ENCODE measurements at places on chromosomes 1 and 21.

DNA sequence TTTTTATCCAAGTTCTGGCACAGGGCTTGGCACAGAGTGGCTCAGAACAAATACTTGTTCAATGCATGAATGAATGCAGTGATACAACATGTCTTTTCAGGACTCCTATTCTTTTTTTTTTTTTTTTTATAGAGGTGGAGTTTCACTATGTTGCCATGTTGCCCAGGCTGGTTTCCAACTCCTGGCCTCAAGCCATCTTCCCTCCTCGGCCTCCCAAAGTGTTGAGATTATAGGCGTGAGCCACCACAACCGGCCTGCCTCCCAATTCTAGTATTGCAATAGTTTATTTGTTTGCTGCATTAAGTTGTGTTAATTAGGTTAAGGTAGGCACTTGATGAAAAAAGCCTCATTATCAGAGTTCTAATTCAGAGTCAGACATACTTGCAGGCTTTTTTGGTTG is 17.9 kb downstream of the UBE4B start:
- DNase-seq = no peak

DNA sequence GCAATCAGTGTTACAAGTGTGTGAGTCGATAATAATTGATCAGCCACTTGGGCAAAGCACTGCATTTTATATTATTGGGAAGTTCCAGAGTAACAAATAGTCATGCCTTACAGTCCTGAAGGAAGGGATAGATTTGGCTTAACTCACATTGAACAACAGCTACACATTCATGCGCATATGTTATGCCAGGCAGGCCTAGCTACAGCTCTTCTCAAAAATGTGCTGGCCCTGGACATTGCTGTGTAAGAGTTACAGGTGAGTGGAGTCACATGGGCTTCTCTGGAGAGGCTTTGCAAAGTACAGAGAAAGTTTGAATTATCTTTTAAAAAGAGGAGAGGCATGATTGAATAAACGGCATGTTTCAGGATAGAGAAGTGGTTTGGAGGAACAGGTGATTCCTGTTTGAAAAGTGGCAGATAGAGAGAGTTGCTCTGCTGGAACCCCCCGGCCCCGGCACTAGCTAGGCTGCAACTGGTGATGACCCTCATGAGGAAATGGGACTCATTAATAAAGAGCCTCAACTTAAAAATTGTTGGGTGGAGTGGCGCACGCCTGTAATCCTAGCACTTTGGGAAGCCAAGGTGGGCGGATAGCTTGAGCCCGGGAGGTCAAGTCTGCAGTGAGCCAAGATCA is 200.6 kb downstream of the CRB1 start:
- no peak for DNase-seq

GRCh38 chr1:77534456-77534855 is 148.0 kb downstream of the ZZZ3 start:
- peak; percentile 48 for DNase-seq

- DNase-seq = no peak
Observed at GRCh38 chr1:177309880-177310279, 139.1 kb downstream of the BRINP2 start.

DNA sequence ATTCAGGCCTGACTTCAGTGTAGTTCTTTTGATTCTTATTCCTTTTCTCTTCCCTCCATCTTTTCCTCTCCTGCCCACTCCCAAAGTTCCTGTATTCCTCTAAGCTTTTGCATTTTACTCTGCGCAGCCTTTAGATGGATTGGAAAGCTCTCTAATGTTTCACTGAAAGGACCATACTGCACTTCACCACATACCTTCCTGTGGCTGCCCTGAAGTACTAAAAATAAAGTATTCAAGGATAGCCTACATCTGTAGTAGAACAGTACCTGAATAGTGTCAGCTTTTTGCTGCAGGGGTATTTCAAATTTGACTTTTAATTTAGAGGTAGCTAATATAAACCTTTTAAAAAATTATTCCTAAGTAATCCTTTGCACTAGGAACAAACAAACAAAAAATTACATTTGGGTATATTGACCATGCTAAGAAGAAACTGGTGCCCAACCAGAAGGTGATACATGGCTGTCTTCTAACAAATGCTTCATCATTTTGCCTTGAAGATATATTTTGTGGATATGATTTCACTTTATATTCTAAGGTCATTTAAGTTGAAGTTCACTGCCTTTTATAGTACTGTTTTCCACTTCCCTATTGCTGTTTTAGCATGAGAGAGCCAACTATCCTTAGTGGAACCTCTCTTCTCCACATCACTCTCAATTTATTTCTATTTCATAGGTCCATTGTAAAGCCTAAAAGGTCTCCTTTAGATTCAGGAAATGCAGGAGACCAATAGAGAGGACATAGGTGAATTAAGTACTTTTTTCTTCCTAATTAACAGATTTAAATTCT is 22.8 kb downstream of the FAM20B start:
- DNase-seq = no peak

DNA sequence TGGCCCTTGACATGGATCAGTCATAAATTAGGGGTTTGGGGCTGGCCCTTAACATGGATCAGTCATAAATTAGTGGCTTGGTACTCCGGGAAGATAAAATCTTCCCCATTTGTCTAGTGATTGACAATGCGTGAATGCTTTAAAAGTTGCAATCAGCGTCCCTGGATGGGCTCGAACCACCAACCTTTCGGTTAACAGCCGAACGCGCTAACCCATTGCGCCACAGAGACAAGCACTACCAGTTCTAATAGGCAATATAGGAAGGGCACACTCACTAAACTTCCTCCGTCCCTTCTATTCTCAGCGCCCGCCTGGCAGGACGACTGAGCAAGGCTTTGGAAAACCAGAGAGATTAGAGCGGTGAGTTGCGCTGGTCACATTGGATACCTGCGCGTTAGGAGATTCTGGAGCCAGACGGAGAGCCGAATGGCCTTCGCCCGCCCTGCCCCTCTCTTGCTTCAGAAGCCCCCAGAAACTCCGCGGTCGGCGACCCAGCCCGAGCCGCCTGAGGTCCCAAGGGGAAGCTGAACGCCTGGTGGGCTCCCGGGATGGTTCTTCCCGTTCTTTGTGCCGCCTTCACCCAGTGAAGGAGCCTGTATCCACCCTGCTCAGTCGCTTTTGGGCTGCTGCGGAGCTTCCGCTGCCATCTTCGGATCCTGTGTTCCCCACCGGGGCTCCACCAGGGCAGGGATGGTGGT is 235.9 kb downstream of the FAM72C start:
- DNase-seq = no peak

- DNase-seq = no peak
Observed at GRCh38 chr1:163896001-163896400, 574.2 kb downstream of the NUF2 start.

- no peak for DNase-seq
Observed at GRCh38 chr1:152182944-152183361, 23.9 kb upstream of the RPTN start.

- no peak for DNase-seq
Observed at GRCh38 chr1:22903113-22903512, 69.6 kb downstream of the LACTBL1 start.

DNA sequence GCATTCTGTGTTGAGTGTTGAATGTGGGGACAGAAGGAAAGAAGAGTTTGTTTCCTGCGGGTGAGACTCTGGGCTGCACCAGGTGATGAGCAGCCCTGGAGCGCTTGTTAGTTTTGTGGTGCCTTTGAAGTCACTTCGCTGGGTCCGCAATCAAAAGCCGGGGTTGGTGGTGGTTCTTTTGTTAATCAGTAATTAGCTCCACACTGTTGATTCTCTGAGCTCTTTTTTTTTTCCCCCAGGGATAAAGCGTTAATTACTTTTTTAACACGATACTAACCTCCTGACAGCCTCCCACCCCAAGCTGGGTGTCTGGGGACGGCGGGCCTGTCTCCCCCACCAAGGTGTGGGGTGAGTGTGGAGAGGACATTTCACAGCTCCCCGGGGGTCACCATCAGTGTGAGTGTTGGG is 56.6 kb downstream of the AGPAT3 start:
- no peak for DNase-seq

- no peak for DNase-seq
Observed at GRCh38 chr1:200454425-200454824, 44.6 kb upstream of the ZNF281 start.

DNA sequence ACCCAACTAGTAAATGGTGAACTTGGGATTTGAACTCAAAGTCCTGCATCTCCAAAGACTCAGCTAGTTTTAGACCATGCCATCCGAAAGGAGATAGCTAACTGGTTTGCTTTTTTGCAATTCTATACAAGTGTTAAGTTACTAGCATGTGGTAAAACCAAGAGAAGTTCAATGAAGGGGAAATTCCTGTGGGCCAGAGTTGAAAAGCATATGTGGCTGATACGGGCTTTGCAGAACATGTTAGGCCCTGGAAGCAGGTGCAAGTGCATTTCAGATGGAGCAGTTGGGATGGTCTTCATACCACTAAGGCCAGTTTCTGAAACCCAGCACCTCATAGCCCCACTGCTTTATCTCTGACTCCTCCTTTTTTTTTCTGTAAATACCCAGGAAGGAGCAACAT is 620.9 kb downstream of the PLPP3 start:
- no peak for DNase-seq

GRCh38 chr1:9295884-9296283 is 3.2 kb downstream of the SPSB1 start:
- DNase-seq = no peak

DNA sequence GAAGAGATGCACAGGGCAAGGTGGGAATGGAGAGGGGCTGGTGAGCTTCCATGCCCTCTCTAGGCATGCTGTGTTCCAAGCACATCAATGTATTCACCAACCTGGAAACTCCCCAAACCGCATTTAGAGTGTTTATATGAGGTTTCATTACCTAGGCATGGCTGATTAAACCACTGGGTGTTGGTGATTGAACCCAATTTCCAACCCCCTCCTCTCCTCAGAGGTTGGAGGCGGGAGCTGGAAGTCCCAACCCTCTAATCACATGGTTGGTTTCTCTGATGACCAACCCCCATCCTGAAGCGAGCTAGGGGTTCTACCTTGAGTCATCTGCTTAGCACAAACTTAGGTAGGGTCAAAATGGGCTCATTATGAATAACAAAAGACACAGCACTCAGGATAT is 3.0 kb upstream of the PPIE start:
- DNase-seq = no peak

DNA sequence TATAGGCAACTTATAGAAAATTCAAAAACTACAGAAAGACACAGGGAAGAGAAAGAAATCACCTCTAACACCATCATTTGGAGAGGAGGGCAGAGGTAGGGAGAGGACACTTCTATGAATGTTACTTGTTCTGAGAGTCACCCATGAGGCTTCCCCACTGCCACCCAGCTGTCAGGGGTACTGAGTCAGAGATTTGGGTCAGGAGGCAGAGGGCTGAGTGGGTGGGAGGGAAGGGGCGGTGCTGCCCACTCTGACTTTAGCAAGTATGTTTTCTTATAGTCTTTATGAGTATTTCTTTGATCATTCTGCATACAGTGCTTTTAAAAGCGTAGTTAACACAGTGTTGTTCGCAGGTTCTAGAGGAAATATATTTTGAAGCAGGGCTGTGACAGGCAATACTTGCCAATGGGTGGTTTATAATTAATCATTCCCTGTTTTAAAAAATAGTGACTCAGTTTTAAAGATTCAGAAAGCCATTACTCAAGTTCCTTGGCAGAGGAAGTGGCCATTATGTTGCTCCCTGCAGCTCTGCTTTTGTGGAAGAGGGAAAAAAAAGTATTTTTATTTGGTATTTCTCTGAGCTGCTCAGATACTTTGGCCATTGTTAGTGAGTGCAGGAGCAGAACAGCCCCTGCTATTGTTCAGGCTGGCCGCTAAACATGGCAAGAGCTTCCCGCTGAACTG is 18.3 kb downstream of the IL6R start:
- no peak for DNase-seq

GRCh38 chr1:112828716-112829115 is 113.6 kb upstream of the PPM1J start:
- DNase-seq = no peak

DNA sequence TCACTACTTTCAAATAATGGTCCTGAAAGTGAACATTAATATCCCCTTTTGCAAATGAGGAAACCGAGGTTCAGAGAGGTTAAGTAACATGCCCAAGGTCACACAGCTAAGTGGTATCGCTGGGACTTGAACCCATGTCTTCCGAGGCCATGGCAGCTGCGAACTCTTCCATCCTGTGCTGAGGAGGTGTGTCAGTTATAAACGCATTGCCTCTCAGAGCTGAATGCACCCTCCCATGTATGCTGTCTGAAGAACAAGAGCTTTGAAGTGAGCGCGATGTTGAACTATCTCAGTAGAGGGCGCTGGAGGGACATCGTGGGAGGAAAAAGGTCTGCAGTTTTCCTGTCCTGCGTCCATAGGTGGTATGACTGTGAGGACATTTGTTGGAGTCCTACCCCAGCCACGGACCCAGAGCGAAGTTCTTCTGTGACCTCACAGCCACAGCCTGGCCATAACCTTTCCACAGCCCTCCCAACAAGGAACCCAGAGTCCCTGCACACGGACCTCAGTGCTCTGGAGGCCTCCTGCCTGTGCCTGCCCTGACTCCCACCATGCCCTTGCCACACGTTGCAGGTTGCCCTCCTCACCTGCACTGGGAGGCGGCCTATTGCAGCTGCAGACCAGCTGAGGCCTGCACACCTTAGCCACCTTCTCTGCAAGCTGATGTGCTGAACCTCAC is 7.5 kb downstream of the MYOC start:
- DNase-seq = peak; percentile 75

DNA sequence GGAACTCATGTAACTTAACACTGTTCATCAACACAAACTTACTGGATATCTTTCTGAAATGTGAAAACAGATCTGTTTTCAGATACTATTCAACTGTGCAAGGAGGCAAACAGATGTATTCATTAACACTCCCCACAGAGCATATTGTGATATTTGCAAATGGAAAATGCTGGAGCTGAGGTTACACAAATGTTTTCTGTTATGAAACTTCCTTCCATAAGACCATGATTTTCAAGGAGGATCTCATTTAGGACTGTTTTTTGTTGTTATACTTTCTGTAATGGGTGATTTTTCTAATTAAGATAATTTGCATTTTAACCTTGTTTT is 56.1 kb downstream of the GABPA start:
- DNase-seq = no peak

DNA sequence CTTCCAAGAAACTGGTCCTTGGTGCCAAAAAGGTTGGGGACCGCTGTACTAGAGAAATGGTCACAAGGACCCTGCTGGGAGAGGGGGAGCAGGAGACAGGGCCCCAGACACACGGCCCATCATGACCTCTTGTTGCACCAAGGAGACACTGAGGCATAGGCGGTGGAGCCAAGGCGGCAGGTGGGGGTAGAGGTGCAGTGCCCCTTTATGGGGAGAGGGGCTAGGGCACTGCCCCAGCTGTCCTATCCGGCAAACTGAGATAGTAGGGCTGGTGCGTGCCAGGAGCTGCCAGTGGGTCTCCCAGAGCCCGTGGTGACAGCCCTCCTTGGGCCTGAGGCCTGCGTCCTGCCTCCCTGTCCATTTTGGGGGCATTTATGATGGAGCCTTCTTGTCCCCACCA is 20.3 kb downstream of the TNNT2 start:
- DNase-seq = no peak

DNA sequence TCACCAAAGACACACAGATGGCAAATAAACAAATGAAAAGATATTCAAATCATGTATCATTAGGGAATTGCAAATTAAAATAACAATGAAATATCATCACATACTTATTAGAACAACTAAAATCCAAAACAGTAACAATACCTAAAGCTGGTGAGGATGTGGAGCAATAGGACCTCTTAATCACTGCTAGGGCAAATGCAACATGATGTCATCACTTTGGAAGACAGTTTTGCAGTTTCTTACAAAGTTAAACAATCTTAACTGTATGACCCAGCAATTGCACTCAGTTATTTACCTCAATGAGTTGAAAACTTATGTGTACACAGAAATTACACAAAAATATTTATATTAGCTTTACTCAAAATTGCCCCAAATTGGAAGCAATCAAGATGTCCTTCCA is 47.3 kb downstream of the SELENOF start:
- peak; percentile 4 for DNase-seq
